Esophagus muscularis mucosa (tissue), 4 donors: ENCODE measurements at places on chromosomes 2 and 18.
A peak's percentile ranks its signal among the peaks of the same experiment; 100 is the strongest.

- DNase-seq, result no peak
Observed at GRCh38 chr2:172442072-172442895, 14.9 kb downstream of the ITGA6 start.

DNA sequence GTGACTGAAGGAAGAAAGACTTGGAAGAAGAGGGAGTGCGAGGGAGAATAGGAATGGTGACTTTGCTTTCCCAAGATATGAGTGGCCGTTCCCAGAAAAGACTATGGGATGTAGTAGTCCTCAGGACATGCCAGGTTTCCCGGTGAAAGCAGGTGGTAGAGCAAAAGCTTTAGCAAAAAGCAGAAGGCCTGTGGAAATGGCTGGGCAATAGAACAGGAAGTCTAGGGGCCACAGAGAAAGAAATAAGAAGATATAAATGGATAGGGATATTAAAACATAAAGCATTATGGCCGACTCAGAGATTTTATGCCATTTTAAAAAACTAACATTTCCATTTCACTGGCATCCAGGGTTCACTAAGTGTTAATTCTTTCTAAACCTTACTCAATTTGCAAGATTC lies 1.2 kb upstream of the SERPINB13 start:
- no peak for DNase-seq

DNA sequence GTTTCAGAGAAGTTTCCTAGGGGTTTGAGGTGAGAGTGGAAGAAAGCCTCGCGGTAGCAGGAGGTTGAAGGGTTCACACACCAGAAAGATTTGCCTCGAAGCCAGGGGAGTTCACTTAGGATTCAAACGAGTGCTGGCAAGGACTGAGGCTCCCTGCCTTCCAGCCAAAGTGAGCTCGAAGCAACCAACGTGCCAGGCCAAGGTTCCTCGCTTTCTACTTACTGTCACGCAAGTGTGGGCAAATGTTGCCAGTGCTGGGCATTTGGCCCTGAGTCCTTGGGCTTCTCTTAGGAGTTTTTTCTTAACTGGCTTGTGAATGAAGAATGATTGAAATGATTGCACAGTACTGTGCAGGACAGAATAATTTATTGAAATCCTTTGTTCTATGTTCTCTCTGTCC lies 53.6 kb downstream of the TMEM178A start:
- no peak for DNase-seq

- peak; percentile 98 for DNase-seq
Observed at GRCh38 chr18:79679552-79680099, at the start of gene CTDP1. Gene CTDP1 (plus strand): TSS chr18:79679803. CDS start chr18:79679948, 145 bp downstream.

DNA sequence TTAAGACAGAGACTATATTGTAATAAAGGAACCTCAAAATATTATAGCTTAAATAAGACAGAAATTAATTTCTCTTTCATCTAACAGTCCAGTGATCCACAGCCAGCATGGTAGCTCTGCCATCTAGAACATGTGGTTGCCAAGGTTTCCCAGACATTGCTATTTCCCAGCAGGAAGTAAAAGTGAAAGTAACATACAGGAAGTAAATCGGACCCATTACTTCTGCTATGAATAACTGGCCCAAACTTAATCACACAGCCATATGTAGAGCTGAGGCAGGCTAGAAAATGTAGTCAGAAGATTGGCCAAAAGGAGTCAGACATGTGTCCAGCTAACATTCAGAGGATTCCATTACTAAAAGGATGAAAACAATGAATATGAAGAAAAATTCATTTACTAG lies 71.0 kb downstream of the NOL4 start:
- no peak for DNase-seq

DNA sequence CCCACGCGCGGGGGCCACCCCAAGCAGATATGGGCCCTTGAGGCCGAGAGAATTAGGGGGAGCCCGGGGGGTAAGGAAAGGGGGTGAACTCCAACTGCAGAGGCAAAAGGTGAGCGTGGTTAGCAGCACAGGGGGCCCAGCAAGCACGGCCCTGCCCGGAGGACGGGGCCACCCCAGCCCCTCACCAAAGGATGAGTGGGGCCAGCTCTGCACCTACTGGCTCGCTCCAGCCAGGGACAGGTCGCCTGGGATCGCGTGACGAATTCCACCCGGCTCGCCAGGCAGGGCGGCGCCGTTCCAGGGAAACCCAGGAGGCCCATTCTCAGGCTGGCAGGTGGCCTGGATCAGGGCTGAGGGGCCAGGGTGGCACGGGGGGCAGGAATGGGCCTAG lies 38.6 kb downstream of the BIN1 start:
- no peak for DNase-seq

- peak; percentile 90 for DNase-seq
Observed at GRCh38 chr18:24567199-24567598, 106.8 kb downstream of the HRH4 start.

DNA sequence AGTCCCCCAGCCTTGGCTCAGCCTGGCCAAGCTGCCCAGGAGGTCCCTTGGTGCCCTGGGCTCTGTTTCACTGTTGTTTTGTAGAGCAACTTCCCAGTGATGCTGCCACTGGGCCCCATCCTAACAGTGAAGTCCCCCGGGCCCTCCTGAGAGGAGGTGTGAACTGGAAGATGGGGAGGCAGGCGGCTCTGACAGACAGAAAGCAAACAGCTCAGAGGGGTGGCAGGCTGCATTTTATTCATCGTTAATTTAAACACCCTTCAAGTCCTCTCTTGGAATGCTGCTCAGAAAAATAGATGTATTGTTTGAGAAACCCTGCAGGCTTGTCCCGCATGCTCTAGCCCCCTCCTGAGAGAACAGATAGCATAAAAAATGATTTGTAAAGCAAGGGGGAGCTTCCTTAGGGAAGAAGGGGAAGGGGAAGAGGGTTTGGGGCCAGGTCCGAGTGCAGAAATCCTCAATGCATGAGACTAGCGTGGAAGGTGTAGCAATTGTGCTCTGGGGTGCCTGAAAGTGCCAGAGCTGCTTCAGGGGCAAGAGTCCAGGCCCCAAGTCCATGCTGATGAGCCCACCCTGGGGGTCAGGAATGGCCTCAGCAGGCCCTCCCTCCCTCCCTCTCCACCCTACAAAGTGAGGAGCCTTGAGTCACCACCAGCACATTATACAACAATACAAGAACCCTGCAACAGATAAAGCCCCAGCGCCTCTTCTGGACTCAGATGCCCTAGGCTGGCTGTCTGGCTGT lies 113.6 kb downstream of the MSH2 start:
- no peak for DNase-seq

GRCh38 chr2:88254437-88255091 lies 84.4 kb downstream of the THNSL2 start:
- DNase-seq, result no peak

GRCh38 chr18:34493099-34493544 lies 217.0 kb upstream of the DTNA start:
- no peak for DNase-seq

DNA sequence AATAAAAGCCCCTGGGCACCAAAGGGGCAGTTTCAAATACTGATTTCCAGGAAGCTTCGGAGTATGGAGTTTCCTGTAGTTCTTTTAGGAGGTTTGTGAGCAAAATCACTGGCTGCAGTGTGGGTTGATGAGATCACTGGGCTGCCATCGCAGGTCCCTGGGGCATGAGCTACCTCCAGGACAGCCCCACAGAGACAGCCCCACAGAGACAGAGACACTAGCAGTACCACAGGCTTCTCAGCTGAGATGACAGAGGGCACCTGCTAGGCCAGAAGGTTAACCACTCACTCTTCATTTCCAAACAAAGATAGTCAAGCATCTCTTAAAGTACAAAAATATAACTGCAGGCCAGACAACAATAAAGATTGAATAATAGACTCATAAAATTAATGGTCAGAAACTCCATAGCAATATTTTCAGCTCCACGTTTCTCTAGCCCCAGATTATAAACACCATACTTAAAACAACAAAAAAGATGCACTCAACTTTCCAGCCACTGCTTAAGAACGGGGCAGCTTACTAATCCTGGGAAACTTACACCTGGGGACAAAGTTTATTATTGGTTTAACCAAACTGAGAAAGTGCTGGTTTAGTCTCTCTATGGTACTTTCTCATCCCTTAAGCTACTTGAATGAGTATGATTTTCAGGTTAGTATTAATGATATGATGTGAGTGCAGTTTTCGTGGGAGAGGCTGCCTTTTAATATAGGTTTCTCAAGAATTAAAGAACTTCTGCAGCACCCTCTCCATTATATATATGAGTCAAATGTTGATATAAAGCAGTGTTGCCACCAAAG lies 11.6 kb downstream of the AFF3 start:
- DNase-seq, result peak; percentile 60

DNA sequence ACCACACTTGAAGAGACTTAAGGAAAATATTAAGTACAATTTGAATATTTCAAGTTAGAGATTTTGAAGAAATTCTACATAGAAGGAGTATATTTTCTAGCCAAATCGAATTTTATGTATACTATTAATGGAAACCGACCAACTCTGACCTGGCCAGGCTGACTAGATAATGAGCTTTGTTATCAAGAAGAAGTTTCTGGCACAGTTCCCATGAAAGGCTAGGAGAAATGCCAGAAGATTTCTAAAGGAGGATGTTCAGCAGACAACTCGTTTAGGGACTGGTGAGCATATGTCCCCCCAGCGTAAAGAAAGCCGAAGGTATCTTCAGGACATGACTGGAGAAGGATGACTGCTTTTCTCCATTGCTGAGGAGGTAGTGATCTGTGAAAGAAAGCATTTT lies 127.3 kb downstream of the DIS3L2 start:
- DNase-seq, result no peak

DNA sequence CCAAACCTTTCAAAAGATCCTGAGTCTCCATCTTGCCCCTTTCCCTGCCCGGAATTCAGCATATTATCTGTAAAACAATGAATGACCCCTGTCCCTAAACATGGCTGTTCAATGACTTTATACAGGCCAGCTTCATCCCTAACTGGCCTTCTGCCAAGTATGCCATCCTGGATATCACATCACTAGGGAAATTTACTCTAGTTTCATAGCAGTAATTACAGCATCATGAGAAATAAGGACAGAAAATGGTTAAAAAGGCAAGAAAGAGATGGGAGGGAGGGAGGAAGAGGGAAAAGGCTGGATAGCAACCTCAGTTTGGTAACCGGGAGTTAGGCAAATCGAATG lies 4.4 kb downstream of the MBOAT2 start:
- no peak for DNase-seq

DNA sequence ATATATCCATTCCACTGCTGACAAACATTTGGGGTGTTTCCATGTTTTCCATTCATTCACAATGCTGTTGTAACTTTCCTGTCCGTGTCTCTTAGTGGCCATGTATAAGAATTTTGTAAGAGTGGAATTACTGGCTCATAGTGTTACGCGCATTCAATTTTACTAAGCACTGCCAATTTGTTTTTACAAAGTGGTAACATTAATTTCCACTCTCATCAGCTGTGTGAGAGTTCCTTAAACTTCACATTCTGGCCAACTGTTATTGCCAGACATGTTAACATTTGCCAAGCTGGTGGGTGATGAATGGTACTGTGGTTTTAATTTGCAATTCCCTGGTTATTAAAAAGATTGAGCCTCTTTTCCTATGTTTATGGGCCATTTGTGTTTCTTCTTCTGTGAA lies 134.2 kb downstream of the DTNB start:
- DNase-seq, result no peak

DNA sequence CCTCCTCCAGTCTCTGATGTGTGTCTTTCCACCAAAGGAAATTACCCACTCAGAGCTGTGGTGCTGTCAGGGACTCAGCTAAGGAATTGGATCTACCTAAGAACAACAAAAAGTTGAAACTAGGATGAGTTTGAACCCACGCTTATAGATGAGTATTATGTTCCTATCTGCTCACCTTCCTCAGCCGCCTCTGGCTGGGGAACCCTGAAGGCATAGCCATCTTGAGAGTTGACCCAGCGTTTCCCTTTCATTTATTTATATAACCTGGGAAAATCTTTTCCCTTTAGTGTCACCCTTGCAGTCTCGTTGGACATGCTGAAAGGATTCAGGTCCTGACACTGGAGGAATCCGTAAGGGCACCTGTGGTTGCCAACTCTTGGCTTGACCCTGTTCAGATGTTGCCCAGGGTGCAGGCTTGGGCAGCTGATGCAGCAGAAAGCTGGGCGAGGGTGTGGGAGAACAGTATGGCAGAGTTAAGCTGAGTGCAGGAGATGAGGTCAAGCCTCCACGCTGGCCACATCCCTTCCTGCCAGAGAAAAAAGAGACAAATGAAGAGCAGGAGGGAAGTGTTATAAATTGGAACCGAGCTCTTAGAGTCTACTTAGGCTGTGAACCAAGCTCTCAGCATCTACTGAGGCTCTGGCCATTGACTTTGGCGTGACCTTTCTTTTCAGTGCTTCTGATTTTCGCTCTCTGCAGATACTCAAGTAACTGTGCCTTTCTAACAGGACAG lies 1.9 kb downstream of the CDH20 start:
- no peak for DNase-seq

DNA sequence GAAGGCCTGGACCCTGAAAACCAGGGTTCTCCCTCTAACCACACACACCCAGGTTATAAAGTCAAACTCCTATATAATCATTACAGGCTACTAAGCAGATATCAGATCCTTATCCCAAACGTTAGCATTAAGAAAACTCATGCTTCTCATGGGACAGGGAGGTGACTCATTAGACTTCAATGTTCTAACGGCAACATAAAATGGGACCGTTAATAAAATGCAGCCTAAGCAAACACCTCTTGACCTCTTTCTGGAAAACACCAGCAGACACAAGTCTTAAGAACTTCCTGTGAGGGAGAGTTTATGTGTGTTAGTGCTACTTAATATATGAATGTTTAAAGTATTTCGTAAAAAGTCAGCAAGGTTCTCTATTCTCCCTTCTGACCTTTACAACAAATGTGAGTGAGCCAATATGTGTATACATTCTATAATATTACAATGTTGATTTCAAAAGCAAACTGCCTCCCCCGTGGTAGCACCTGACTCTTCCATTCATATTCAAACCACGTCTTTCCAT lies 31.7 kb downstream of the LPIN2 start:
- DNase-seq, result no peak

- DNase-seq, result peak; percentile 45
Observed at GRCh38 chr2:7061921-7062320, 144.7 kb downstream of the RNF144A start.

- no peak for DNase-seq
Observed at GRCh38 chr2:38742797-38743559, 8.2 kb downstream of the SRSF7 start.

DNA sequence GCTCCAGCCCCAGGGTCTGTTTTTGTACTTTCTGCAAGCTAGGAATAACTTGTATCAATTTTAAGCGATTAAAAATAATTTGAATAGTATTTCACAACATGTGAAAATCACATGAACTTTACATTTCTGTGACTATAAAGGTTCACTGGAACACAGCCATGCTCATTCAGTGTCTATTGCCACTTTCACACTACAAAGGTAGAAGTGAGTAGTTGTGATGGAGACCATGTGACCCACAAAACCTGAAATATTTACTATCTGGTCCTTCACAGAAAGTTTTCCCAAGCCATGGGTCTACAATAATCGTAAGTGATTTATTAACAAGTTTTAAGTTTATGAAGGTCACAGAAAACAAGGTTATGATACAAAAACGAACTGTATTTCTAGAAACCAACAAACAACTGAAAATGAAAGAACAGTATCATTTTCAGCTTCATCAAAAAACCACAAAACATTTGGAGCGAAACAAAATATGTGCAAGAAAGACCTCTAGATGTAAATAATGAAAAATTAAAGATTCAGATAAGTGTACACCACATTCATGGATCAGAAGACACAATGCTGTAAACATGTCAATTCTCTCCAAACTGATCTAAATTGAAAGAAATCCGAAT lies 68.9 kb upstream of the DNER start:
- no peak for DNase-seq

- no peak for DNase-seq
Observed at GRCh38 chr2:227862227-227862740, 9.1 kb upstream of the DAW1 start.

- no peak for DNase-seq
Observed at GRCh38 chr2:111072220-111072871, 48.4 kb upstream of the BCL2L11 start.

GRCh38 chr2:3522961-3523421 lies 3.7 kb upstream of the ADI1 start:
- no peak for DNase-seq
